ENCODE measurements at places on chromosomes 4 and X.

DNA sequence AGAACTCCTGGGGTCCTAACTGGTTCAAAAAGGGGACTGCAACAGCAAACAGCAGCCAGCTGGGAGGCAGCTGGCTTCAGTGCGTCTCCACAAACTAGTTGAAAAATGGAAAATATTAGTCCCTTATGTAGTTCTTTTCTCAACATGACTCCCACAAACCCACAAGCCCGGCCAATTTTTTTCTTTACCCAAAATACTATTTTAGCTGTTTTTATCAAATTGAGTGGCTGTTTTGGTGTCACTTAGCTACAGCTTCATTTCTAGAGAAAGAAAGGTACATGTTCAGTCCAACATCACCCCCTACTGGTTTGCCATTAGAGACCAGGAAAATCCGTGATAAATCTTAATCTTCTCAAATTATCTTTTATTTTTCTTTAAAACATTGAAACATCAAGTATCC, 97.2 kb downstream of the GUCY2F start:
- no peak for DNase-seq

GRCh38 chr4:60913002-60913401, 287.1 kb upstream of the ADGRL3 start:
- no peak for DNase-seq

- no peak for DNase-seq
Observed at GRCh38 chr4:27152703-27153102, 292.1 kb downstream of the STIM2 start.

DNA sequence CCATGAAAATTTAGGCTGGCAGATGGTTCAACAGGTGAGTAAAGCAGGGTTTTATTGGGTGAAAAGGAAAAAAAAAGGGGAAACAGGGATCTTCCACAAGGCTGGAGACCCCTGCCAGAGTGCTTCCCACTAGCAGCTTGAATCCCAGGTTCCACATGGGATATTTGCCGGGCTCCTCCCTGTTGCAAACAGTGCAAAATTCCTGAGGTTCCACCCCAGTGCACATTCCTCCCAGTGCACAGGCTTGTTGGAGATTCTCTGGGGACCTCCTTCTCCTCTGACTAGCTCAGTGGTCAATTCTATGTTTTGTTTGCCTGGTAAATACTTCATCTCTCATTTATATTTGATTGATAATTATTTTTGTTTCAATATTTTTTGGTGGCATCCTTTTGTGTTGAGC, 66.4 kb upstream of the UGT2B15 start:
- DNase-seq: no peak

DNA sequence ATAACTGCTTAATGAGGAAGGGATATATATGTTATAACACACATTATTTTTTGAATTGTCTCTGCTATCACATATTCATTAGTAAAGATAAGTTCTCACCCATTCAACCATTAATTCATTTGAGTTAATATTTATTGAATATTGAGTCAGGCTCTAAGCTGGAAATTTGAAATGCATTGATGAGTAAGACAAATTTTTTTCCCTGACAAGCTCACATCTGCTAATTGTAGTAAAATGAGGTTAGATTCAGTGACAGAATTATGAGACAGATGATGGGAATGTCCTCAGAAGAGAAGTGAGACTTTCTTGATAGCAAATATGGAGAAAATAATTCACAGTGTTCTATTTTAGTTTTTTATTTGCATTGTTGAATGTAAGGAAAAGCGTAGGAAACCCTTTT, 194.3 kb downstream of the SLC4A4 start:
- DNase-seq: no peak

- DNase-seq: no peak
Observed at GRCh38 chr4:96312046-96312685, 472.3 kb downstream of the PDHA2 start.

DNA sequence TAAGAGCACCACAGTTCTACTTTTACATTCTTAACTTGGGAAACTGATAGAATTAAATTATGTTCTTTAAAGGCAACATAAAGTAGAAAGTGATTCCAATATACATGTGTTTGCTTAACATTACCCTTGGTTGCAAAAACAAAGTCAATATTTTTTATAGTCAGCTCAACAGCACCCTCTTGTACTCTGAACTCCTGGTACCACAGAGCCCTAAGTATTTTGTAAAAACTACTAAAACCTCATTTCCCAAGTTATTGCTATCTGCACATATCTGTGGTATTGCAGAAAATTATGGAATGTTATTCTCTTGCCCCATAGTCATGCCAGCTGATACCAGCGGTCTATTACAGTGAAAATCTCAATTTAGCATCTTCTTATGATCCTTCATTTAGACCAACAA, 2.9 kb downstream of the KIF4A start:
- no peak for DNase-seq

GRCh38 chr4:99356992-99357391, 4.4 kb upstream of the ADH1C start:
- DNase-seq: no peak

GRCh38 chr4:87679449-87680169, 29.5 kb downstream of the DMP1 start:
- DNase-seq: no peak

DNA sequence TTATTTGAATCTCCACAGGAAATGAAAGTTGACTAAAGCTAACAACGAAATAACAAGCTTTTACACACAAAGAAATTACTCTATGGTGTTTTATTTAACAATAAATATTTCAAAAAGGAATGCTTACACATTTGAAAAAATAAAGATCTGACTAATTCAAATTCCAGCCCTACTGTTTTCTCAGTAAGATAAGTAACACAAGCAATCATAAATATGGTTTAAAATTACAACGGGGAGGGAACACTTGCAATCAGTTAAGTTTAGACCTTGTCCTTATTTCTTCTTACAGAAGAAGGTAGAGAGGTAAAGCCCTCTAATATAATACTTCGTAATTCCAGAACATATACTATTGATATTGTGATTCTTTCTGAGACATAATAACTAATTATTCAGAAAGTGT, 158.5 kb downstream of the DHX15 start:
- DNase-seq: no peak

GRCh38 chr4:121541696-121542095, 155.1 kb downstream of the ANXA5 start:
- DNase-seq: no peak

GRCh38 chrX:74370487-74370886, 50.8 kb upstream of the SLC16A2 start:
- no peak for DNase-seq

GRCh38 chr4:20273793-20274192, 22.1 kb downstream of the SLIT2 start:
- no peak for DNase-seq

- no peak for DNase-seq
Observed at GRCh38 chr4:23036503-23036902, 343.8 kb downstream of the GBA3 start.

GRCh38 chr4:183335369-183335940, 13.2 kb upstream of the CLDN24 start:
- no peak for DNase-seq

DNA sequence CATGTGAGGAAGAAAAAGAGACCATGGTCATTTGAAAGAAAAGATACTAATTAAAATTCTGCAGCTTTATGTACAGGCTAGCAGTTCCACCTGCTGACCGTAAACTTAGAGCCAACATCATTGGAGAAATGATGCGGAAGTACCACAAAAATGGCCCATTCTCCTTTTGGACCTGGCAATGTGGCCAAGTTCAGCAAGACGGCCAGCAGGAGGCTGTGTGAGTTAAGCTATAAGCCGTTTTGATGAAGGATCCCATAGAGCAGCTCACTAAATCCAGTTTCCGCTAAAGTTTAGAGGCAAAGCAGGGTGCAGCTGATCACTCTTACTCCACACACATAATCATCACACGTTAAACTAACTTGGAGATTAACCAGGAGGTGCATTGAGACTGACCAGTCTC, 133.8 kb downstream of the LDB2 start:
- no peak for DNase-seq
